NCI-H1048 (cell line): ENCODE measurements at places on chromosomes 4 and X.
A peak's percentile ranks its signal among the peaks of the same experiment; 100 is the strongest.

DNA sequence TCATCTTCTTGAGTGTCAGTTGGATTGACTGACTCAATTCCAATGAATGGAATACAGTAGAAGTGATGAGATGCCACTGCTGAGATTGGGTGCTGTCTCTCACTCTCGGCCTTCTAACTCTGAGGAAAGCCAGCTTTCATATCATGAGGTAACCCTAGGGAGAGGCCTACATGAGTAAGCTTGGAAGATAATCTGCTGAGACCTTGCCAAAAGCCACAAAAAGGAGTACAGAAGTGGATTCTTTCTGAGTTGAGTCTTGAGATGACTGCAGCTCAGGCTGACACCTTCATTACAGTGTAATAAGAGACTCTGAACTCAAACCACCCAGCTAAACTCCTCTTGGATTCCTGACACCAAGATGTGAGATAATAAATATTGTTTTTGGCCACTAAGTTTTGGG, 537.4 kb upstream of the MAGEB18 start:
- no peak for DNase-seq

DNA sequence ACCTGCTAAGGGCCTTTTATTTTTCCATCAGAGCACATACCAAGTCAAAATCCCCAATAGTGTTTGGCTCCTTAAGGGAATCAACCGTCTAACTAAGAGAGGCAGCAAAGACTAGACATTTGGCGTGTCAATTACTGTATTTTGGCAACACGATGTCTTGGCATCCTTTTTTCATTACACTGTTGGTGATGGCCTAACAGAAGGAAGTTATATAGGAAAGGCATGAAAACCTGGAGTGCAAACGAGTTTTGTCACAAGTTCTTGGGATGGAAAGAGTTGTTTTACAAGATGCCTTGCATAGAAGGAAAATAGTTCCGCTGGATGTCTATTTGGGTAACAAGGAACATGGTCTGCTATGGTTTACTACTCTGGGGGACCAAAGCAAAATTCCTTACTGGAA, 119.2 kb upstream of the TTC29 start:
- no peak for DNase-seq

DNA sequence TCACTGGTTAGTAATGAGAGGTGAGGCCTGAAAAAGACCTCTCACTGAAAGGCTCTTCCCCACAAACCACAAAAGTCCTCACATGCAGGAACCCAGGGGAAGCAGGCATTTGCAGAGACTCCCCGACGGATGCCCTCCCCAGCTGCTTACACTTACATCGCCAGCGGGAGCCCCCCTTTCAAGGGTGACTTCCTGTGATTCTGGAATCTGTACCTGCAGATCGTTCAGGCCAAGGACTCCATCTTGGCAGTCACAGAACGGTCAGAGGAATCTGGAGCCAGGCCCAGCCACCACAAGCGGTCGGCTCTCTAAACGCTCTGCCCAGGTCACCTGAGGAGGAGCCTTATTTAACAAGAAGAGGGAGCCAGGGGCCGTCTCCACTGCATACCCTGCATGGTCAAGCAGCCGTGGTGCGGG, 71.3 kb upstream of the STS start:
- no peak for DNase-seq

GRCh38 chr4:145709843-145710242, 29.9 kb downstream of the C4orf51 start:
- DNase-seq = no peak

- DNase-seq = no peak
Measured at GRCh38 chrX:26925088-26925487, 538.1 kb downstream of the PPP4R3C start.

DNA sequence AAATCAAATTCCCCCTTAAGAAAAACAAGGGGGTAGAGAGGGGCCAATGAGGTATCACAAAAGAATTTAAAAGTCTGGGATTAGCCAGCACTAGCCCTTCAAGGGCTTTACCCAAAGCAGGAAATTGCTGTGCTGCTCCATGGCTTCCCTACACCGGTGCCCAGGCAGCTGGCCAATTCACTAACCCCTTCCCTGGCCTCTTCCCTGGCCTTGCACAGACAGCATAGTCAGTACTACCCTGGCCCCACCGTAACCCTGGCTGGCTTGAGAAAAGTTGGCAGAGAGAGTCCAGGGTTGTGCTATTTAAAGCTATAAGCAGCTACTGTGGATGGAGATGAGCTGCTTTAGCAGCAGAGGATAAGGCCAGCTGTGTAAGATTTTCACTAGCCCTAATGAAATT, 43.1 kb downstream of the ADAMTS3 start:
- DNase-seq = no peak

DNA sequence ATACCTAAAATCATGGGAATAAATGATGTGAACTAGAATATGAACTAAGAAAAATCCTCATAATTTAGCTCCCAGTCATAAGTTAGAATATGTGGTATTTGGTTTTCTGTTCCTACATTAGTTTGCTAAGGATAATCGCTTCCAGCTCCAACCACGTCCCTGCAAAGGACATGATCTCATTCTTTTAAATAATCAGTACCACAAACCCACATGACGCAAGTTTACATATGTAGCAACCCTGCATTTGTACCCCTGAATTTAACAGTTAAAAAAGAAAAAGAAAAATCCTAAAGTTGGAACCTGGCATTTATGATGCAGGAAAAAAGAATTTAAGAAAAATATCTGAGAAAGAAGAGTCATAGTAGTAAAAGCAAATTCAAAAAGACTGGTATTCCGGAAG, 13.3 kb downstream of the UBA6 start:
- no peak for DNase-seq

DNA sequence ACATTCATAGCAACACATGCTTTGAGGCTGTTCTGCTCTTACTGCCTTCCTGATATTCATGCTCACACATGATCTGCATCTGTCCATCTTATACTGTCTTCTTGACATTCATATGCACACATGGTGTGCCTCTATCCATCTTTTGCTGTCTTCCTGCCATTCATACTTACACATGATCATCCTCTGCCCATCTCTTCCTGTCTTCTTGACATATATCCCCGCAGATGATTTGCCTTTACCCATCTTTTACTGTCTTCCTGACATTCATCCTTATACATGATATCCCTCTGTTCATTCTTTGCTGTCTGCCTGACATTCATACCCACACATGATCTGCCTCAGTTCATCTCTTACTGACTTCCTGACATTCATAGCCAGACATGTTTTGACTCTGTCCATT, 36.8 kb downstream of the SCML1 start:
- DNase-seq = no peak

- DNase-seq = no peak
Measured at GRCh38 chrX:32195611-32196010, 1015.7 kb downstream of the DMD start.

DNA sequence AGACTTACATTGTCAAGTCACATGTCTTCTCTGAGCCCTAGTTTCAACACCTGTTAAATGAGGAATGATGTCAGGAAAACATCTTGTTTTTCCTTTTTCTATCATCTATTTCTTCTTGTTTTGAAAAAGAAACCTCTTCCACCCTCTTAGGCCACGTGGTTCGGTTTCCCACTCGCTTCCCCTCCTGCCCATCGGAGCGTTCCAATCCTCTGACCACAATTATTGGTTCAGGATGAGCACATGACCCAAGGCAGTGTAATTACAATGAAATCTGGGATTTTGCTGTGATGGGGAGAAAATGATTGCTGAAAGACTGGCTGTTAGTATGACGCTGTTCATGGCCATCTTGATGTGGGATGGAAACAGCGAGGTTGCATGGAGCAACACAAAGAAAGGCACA, 186.7 kb downstream of the UNC5C start:
- no peak for DNase-seq

DNA sequence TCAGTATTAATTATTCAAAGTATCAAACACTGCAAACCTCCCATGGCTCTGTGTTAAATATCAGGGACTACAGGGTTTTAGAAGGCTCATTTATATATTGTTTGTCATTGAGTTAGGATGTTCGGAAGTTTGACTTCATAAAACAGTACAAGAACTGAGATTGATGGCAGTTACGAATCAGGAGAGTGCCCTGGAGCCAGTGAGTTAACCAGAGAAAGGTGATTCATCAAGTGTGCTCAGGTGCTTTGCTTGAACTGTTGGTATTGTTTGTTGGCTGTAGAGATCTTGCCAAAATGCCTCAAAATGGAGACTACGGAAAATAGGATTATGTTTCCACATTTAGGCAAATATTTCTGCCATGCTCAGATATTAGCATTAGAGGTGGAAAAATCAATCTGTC, 7.5 kb upstream of the GPR101 start:
- DNase-seq = no peak

DNA sequence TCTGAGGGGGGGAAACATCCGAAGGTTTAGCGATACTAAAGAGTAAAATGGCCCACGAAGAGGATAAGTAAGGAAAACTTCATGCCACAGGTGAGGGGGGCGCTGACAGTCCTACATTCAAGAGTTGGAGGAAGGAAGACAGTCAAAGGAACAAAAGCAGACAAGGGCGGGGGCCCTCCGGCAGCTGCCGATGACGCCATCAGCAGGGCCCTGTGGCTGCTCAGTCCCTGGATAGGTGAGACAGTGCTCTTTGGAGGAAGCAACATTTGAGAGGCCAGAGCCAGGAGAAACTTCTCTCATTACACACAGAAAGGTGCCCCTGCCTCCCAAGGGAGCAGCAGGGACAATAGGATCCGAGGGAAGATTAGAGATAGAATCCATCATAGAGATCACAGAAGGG, 41.5 kb downstream of the RAB40AL start:
- no peak for DNase-seq

- DNase-seq = peak; percentile 25
Measured at GRCh38 chr4:83599183-83599582, 63.3 kb downstream of the GPAT3 start.

DNA sequence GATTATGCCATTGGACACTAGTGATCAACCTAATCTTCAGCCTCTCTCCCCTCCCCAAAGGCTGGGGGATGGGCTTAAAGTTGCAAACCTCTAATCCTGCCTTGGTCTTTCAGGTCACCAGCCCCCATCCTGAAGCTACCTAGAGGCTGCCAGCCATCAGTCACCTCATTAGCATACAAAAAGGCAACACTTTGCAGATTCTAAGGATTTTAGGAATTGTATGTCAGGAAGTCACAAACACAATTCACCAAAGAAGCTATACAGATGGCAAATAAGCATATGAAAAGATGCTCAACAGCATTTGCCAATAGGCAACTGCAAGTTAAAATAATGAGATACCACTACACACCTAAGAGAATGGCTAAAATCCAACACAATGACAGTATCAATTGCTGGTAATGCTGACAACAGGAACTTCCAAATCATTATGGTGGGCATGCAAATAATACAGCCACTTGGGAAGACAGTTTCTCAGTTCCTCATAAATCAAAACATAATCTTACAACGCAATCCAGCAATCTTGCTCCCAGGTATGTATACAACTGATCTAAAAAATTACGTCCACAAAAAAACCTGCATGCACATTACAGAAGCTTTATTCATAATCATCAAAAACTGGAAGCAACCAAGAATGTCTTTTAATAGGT, 9.0 kb upstream of the PIM2 start:
- no peak for DNase-seq

- DNase-seq = no peak
Measured at GRCh38 chrX:14712096-14712495, 160.8 kb downstream of the FANCB start.

DNA sequence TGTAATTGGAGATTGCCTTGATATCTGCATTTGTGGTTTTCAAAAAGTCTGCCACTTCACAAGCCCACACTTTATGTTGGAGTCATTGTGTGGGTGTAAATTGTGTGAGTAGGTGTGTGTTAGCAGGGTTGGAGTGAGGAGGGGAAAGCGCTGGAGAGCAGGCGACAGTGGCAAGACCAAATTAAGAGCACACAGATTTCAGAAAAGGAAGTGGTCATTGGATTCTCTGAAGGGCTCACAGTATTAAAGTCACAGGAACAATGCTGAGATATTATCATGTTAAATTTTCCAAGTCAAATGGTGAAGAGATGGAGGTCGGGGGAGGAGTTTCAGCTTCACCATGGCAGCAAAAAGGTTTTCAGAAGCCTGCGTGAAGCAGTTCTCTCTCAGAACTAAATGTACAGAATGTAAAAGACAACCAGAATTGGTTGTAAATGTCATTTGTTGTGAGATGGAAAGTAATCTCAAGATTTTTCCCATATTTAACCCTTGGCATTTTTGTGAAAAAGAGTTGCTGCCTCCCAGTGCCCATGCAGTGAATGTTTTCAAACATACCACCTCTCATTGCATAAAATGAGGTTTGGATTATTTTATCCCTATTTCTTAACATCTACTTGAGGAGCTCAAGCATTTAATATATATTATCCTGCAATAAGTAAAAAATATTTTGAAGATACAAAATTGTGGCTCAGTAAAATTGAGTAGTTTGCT, 265.9 kb downstream of the ZNF674 start:
- DNase-seq = no peak

DNA sequence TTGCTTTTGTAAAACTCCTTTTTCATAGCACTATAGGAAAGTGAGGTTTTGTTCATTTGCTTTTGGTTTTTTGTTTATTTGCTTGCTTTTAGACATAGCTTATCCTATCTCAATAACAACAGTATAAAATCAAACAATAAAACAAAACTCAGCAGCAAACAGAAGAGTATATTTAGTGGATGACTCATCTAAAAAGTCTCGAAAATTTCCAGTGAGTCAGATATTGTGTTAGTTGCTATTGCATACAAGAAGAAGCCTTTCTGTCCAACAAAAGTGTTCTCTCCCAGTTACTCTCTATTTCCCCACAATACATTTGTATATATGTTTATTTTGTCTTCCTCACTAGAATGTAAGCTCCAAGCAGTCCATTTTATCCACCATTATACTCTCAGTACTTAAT, 36.0 kb upstream of the NPNT start:
- DNase-seq = no peak

GRCh38 chr4:127251423-127251822, 381.3 kb upstream of the INTU start:
- no peak for DNase-seq

DNA sequence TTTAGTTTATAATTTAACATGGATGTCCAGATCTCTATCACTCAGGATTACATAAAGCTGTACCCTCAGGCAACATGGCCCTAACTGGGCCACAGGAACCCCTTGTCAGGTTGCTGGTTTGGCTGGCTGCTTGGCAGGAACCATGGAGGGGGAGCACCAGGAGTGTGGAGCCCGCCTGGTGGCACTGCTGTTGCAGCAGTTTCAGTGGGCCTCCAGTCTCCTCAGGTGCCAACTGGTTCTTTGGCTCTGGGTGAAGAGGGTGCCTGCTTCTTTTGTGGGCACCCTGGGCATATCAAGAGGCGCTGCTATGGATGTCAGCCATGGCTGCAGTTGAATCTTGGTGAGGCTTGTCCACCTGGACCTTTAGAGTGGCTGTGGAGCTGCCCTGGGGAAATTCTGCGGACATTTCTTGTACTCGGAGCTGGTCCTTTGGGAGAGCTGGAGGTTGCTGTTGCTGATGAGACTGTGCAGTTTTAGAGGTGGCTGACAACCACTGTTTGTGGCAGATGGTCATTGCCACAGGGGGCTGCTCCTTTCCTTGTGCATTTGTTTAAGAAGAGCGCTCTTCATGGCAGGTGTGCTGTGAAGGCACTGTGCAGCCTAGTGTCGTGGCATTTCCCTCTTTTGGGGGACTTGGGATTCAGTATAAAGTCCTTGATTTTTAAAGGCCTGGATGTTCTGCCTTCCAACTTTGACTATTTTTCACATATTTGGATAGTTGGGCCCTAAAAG, 10.3 kb upstream of the SMIM14 start:
- no peak for DNase-seq
